ENCODE measurements at places on chromosomes 7 and 10.

DNA sequence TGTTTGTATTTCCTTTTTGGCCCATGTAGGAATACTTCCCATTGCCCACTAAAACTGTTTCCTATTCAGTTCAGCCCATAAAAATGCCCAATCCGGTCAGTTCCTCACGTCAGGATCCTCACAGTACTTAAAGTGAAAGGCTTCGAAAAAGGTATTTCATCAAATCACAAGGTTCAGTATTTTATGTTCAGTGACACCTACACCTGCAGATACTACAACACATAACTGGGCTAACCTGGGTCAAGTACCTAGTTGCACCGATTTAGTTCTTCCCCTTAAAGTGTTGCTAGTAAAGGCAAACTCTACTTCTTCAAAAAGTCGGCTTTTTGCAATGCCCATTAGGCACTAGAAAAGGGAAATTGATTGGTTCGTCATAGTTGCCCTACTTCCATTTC is 1.1 kb downstream of the SNX13 start:
- no peak for DNase-seq

- DNase-seq, result no peak
These were observed 173.6 kb downstream of the CDCA7L start for GRCh38 chr7:21771906-21772610.

DNA sequence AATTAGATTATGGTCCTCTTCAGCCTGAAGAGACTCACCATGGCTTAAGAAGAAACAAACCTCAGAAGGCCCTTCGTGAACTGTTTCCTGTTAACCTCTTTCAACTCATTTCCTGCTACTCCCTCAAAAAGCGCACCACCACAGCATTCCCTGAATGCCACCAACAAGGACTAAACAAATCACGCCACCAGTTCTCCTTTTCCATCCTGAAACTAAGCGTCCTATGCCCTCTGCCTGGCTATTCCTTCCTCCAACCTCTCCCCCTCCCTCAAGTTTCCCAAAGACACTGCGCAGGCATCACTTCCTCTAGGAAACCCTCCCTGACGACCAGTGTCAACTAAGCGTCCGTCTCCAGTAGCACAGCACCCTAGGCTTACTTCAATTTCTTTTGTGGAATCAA is 12.0 kb downstream of the YWHAG start:
- DNase-seq, result no peak

DNA sequence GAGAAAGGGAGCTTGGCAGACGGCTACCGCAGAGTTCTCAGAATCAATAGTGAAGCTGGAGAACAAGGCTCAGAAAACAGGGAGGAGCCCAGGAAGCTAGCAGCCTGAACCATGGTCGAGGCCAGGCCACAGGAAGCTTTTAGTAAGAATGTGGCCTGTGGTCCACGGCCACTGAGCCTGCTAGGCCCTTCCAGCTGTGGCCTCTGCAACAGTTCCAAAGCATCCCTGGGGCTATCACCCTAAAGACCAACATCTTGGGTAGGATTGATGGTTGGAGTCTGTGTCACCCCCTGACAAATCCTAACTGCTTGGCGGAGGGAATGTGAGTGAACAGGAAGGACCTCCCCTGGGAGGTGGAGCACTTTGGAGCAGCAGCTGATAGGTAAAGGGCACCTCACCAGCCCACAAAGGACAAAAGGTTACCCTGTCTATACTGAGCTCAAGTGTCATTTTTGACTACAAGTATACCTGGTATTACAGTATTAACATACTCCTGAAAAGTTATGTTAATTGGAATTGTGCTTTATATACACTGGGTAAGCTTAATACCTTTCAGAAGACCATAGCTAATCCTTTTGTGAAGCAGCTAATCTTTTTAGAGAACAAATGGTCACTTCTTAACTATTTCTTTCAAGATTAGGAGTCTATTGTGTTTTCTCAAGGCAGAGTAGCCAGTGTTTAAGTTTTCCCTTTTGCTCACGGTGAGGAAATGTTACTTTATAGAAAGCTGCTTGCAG is 18.7 kb downstream of the PTPRE start:
- no peak for DNase-seq

DNA sequence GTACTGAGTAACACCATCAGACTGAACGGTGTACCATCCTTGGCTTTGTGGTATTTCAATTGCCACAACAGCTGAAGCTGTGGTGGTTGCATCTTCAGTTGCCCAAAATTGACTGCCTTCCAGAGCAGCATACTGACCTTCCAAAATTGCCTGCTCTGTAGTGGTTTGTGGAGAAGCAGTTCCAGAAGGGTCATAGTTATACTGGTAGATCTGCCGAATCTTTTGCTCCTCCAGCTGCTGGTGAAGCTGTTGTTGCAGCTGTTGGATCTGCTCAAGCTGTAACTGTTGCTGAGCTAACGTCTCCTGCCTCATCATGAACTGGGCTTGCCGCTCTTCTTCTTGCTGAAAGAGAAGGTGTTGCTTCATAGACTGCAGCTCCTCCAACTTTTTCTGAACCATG is 212.2 kb downstream of the PCLO start:
- no peak for DNase-seq

- DNase-seq, result no peak
These were observed 28.8 kb downstream of the ITGB8 start for GRCh38 chr7:20359341-20359963.

DNA sequence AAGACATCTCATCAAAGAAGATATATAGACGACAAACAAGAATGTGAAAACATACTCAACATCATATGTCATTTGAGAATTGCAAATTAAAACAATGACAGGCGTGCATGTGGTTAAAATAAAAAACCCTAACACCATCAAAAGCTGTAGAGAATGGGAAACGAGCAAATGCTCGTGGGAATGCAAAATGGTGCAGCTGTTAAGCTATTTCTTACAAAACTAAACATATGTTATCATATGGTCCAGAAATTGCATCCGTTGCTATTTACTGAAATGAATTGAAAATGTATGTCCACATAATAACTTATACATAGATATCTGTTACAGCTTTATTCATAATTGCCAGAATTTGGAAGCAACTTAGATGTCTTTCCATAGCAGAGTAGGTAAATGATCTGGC is 574.4 kb downstream of the TNS3 start:
- no peak for DNase-seq

DNA sequence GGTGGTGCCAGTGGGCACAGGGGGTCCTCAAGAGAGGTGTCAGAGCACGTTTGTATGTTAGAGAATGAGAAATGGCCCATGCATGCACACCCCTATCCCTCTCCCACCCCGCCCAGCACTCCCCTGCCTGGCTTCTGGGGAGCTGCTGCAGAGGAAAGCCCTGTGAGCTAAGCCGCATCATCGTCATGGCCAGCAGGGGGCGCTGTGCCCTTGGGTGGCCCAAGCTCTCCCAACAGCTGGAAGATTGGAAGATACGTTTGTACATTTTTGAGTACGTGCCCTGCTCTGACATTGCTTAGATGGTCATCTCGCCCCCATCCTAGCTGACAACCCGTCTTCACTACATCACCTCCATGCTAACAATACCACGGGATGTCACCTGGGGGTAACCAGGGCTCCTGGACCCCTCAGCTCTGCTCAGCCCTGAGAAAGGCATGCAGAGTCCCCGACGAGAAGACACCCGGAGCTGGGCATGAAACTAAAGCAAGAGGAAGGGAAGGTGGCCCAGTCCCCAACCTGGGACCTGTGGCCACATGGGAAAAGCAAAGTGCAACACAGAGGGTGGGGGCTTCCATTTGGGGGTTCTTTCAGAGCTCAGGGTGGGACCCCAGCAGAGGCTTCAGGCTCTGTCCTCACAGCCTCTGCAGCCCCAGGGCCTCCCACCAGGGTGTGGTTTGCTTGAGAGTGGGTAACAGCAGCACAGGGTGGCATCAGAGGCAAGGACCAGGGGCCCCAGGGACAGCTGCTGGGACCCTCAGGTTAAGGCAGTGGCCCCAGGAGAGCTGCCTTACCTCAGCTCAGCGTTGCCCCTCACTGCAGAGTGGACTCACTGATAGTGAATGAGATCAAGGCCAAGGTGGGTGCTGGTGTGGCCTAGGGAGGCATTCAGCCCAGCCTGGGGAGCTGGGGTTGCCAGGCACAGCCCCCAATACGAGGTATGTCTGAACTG is 136.6 kb downstream of the PTPN20 start:
- no peak for DNase-seq

- no peak for DNase-seq
These were observed 127.8 kb upstream of the HABP2 start for GRCh38 chr10:113425008-113425407.

DNA sequence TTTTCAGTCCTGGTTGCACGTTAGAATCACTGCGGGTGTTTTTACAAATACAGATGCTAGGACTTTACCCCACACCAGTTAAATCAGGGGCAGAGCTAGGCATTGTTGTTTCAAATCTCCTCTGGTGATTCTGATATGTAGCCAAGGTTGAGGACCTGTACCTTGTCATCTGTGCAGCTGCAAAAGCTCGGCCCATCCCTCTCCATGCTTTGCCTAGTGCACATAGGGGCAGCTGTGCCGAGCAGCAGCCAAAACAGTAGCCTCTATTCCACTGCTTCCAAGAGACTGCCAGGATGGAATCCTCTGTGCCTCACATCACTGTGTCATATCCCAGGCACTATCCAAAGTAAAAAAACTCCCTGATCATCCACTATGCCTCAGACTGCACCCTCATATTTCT is 181.3 kb downstream of the CDK14 start:
- no peak for DNase-seq

DNA sequence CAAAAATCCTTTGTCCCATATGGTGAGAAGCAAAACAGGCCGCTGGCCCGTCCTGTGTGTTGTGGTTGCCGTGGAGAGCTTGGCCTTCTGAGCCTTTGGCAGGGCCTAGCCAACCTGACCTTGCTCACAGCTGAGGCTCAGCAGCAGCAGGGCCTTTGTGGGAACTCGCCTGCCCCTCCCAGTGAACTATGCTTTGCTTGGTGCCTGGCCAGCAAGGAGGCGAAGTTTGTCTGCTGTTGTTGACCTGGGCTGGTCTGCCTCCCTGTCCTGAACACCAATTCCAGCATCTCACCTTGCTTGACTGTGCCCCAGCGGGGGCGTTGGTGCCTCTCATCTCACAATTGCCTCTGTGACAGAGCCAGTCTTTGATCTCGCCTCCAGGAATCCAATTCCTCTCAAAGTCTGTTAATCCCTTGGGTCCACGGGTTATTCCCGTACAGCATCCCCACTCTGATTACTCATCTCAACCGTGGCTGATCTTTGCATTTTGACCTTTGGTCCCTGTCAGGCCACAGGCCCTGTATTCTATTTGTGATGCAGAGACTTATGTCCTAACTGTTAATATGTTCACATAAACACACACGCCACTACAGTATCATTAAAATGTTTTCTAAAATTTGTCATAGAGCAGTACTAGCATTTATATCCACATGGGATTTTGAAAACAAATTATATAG is 22.6 kb downstream of the EPDR1 start:
- DNase-seq, result no peak

GRCh38 chr10:30639946-30640786 is 10.6 kb upstream of the LYZL2 start:
- DNase-seq, result no peak

GRCh38 chr10:97822261-97822687 is 27.4 kb upstream of the GOLGA7B start:
- no peak for DNase-seq

GRCh38 chr7:84113286-84113685 is 81.3 kb downstream of the SEMA3A start:
- no peak for DNase-seq

DNA sequence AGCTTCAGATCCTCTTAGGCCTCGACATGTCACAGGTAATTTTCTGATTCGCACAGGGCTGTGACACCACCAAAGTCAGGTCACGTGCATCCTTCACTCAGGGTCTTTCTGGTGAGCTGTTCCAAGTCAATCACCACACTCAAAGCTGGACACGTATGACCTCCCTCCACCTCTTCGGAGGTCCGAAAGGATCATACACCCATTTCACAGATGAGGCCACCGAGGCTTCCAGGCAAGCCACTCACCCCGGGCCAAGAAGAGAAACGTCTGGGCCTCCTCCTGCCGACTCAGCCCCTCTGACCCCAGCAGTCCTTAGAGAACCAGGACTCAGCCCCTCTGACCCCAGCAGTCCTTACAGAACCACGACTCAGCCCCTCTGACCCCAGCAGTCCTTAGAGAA is 74.6 kb downstream of the FOXL3 start:
- no peak for DNase-seq

DNA sequence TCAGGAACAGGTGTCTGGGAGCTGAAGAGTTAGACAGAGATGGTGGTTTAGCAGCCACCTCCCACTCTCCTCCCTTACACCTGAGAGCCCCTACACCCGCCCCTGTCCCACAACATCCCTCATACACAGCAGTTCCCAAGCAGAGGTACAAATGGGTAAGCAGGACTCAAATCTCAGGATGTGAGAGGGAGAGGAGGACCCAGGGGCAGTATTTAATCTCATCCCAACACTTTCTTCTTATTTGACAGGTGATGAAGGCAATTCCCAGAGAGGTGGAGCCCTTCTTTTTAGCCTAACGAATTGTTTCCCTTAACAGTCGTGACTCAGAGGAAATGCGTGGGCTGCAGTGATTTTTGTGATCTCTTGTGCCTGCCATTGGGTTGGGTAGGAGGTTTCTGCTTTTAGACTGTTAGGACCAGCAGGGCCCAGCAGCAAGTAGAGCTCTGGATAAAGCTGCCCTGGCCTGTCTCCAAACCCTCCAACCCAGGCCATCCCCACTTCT is 191.3 kb downstream of the HECW1 start:
- no peak for DNase-seq

DNA sequence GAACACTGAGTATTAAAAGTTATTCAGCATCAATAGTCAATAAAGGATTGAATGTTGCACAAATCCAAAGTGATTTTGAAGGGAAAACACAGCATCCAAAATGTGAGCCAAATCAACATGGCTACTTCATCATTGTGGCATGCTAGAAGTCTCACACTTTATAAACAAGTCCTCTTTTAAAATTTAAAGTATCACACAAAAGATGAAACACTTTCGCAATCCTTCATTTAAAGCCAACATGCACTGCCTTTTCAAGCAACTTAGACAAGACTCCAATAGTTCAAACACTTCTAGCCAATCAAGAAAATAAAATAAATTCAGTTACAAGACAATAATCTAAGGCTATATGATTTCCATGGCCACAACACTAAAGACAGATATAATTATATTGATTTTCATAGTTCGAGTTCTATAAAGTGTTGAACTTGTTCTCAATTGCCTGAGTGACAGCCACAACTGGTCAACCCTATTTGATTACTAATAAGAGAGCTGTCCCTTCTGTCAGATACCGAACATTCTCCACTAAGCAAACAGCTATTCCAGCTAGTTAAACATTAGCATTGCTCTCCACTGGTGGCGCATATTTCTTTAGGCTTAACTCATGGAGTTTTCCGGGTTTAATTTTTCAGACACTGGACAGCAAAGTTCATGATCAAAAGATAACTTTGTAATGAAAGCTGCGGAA is 8.3 kb downstream of the EBF3 start:
- DNase-seq, result no peak

DNA sequence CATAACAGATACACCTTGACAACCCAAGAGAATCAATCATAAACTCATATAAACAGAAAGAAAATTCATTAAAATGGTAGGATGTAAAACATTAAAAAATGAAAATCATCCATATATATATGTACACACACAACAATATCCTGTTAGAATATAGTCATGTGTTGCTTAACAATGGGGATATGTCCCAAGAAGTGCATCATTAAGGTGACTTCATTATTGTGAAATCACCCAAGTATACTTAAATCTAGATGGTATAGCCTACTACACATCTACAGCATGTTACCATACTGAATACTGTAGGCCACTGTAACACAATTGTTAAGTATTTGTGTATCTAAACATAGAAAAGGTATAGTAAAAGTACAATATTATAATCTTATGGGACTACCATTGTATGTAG is 115.8 kb upstream of the TMEM168 start:
- DNase-seq, result no peak

- no peak for DNase-seq
These were observed 56.8 kb upstream of the WDR11 start for GRCh38 chr10:120794390-120794789.

Measured in SIG-M5 (cell line).